ENCODE measurements at places on chromosomes 5 and 9.

DNA sequence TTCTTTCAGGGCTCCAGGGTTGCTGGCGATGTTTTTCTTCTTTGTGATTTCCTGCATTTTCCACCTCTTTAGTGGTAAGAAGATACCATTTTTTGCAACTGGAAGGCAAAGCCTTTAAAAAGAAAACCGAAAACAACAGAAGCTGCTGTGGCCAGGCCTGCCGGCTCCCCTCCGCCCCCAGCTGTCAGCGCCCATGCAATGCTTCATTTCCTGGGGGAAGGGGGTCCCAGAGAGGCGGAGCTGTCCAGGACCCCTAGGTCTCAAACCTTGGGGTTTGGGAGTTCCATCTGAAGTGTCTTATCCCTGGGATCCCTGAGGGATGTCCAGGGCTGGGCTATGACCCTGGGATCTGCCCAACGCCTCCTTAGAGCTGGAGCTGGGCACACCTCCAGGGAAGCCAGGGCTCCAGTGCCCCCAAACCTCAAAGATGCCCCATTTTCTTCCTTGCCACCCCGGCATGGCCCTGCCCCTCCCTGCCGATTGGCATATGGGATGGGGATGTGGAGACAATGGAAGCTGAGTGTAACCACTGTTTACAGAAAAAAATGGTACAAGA, 257.2 kb upstream of the MVB12B start:
- no peak for DNase-seq

DNA sequence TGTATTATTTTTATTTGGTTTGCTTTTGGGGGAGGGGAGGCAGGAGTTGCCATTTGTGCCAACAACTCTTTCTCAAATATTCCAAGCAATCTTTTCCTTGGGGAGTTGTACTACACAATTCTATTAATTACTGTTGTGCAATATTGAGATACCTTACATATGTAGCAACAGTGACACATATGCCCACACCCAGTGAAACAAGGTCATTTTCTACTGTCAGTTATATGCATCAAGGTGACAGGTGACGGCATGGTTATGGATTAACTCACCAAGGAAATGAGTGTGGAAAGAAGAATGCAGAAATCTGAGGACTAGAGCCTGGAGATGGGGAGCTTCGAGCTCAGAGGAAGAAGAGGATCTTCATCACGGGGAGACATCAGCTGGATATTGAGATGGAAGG, 17.9 kb upstream of the MSMP start:
- DNase-seq: no peak

DNA sequence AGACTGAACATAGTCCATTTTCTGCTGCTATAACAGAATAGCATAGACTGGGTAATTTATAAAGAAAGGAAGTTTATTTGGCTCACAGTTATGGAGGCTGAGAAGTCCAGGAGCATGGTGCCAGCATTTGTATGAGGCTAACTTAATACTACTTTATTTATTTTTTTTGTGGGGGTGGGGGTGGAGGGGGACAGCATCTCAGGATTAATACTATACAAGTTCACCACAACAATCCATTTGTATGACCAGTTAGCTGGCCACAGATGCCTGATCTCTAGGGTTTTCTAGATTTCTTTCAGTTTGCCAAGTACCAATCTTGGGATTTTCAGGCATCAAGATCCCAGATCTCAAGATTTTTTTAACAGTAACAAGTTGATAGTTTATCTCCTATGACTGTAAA, 20.3 kb downstream of the ANGPTL2 start:
- DNase-seq: no peak

GRCh38 chr5:135437796-135438560, 9.2 kb downstream of the DCANP1 start:
- no peak for DNase-seq

GRCh38 chr9:136329211-136329627, 1.9 kb downstream of the GPSM1 start:
- no peak for DNase-seq

GRCh38 chr5:37086466-37087173, 162.6 kb downstream of the CPLANE1 start:
- no peak for DNase-seq

DNA sequence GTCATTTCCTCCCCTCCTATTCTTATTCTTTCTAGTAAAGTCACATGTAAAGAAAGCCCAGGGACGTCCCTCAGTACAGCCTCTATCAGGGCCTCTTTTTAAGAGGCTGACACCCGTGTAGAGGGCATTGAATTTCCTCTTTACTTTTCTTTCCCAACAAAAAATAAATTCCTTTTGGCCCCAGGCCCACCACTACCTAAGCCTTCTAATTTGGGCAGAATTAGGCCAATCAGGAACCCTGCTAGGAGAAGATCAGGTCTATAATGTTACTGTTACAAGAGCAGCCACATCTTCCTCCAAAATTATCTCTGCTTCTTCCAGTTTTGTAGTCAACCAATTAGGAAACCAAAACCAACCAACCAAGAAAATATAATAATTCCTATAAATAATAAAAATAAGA, 189.6 kb upstream of the NREP start:
- DNase-seq: no peak

GRCh38 chr9:96875461-96876142, 21.3 kb upstream of the ZNF782 start:
- no peak for DNase-seq

- no peak for DNase-seq
Observed at GRCh38 chr5:59000211-59000610, 417.3 kb downstream of the RAB3C start.

- no peak for DNase-seq
Observed at GRCh38 chr9:79201636-79202035, 370.1 kb upstream of the TLE4 start.

- DNase-seq: no peak
Observed at GRCh38 chr5:94847019-94847418, 228.6 kb downstream of the SLF1 start.

GRCh38 chr5:40397091-40397490, 282.6 kb upstream of the PTGER4 start:
- no peak for DNase-seq

DNA sequence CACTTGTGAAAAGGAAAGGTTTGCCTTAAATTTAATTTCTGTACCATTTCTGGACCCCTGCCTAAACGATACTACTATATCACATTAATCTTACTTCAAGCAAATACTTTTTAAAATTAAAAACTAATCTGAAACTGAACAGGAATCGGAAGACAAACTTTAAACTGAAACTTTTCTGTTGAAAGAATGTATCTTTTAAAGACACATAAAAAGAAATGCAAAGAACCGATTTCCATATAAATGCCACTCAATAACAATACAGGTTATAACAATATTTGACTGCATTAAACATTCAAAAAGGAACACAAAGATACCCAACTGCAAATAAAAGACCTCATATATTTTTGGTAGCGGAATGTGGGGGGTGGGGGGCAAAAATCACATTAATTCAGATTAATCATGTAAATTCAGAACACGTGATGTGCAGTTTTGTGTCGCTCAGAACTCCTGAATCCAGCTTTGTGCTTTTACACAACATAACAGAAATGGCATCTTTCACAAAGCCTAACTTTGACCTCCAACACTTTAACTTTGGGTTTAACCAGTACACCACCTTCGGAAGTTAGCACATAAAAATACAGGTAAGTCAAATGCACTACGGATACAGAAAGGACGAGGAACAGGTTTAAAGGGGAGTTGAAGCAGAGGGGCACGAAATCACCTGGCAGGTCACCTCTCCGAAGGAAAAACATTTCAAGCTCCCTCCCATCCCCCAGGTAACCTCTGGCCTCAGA, 925 bp downstream of the LIFR start:
- no peak for DNase-seq
